ENCODE measurements at places on chromosomes 6 and 20. TPM values are rescaled to one million over a fixed set of nuclear protein-coding genes. Genes with fewer than 3 reads are reported as not detected.
A peak's percentile ranks its signal among the peaks of the same experiment; 100 is the strongest.

DNA sequence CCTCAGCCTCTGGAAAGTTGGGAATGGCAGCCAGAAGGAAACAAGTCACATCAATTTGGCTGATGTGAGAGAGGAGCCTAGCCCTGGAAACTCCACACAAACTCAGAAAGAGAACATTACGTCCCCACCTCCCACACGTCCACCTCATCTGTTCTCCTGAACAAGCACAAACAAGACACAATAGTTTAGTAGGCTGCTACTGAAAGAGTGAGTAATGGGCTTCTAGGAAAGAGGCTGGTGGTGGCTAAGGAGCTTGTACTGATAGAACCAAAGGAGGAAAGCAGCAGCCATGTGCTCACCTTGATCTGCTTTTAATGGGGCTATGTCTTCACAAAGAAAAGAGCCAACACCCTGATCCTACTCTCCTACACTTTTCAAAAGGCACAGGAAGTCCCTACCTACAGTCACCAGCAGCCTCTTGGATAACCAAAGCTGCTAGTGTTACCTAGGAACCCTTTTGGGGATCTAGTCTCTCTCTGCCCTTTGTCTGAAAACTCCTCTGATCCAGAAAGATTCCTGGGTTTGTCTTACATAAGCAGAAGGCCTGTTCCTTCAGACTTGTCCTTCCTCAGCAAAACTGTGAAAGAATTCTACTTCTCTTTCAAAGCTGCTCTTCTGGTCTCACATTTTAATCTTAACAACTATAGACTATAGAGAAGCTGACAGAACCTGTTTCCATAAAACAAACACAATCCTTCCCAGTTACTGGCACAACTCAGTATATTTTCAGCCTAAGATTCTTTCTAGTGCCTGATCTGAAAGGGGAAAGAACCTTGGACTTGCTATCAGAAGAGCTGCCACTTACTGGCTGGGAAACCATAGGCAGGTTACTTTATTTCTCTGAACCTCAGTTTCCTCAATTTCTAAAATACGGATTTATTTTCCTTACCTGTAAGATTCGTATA lies 3.1 kb downstream of the PLAGL2 start:
- DNase-seq, result no peak

DNA sequence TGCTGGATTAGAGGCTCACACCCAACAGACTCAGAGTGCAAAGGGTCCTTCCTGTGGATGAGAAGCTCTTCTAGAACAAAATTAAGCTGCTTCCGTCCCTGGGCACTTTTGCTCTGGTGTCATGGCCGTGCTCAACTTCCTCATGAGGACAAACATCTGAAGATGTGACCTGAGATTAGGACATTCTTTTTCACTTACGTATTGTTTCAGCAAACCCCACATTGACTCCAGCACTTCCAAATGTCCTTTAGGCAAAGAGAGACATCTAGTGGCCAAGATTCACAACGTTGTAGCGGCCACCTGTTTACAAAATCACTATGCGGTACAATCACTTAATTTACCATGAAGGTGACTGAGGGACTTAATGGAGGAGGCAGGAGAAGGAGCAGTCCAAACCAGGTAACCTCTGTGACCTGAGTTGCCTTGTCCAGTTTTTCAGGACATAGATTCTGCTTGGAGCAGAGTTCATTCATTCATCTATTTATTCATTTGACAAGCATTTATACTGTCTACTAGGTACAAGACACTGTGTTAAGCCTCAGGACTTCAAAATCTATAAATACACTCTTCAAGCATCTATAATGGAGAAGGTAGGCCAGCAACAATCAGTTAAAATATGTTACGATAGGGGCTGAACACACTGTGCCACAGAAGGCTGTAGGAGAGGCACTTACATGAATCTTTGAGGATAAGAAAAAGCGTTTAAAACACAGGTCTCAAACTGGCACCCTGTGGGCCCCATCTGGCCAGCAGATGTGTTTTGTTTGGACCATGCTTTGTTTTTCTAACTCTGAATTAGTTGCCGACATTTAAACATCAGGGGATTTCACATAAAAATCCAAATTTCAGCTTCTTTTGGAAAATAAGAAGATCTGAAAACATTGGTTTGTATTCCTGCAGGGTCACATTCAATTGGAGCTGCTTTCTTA lies 5.6 kb upstream of the ADGRF1 start:
- DNase-seq, result peak; percentile 84

GRCh38 chr6:170067181-170067641 lies 223.7 kb downstream of the DLL1 start:
- no peak for DNase-seq

DNA sequence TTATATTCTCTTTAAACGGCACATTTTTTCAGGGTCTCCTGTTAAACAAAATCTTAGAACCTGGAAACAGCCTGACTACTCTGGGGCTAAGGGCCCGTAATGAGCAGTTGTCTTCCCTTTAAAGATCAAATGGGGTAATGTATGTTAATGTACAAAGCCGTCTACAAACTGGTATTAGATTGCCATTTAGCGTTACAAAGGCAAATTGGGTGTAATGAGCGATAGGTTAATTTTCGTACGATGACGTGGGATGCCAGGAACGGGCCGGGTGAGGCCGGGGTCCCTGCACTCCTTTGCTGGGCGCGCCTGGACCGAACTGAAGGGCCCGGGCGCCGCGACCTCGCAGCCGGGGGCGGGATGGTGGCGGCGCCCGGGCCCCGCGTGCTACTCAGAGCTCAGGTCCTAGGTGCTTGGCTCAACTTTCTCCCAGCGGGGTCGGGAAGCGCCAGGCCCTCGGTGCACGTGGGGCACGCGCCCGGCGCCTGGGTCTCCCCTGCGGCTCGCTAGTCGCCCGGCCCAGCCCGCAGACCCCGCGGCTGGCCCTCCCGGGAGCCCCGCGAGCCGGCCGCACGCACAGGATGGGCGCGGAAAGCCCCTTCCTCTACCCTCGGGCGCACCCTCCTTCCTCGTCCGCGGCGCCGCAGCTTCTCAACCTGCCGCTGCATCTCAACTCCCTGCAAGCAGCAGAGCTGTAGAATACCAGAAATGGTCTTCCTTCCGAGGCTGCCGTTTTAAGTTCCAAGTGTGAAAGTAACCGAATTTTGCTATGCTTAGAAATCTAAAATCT lies 5.9 kb downstream of the NKX2-4 start:
- DNase-seq, result no peak

DNA sequence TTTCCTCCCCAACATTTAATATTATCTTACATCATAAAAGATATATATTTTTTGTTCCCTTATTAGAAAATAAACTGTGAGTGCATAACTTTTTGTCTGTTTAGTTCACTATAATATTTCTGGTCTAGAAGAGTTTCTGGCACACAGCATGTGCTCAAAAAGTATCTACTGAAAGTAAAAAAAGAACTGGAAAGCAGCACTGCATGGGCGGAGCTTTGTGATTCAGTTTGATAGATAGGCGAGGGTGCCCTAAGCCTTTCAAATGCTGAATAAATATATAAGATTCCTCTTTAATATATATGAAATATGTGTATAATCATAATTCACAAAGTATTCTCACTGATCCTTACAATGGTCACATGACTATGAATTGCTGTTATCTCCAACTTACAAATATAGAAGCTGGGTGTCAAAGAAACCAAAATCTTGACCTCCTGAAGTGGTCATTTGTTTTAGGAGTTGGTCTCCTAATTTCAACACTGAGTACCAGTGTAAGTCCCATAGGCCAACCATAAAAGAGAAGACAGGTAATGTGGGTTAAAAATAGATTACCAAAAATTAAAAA lies 50.8 kb downstream of the OR2B2 start:
- DNase-seq, result no peak

- no peak for DNase-seq
These were observed 18.4 kb downstream of the NUDT3 start for GRCh38 chr6:34374069-34374468.

DNA sequence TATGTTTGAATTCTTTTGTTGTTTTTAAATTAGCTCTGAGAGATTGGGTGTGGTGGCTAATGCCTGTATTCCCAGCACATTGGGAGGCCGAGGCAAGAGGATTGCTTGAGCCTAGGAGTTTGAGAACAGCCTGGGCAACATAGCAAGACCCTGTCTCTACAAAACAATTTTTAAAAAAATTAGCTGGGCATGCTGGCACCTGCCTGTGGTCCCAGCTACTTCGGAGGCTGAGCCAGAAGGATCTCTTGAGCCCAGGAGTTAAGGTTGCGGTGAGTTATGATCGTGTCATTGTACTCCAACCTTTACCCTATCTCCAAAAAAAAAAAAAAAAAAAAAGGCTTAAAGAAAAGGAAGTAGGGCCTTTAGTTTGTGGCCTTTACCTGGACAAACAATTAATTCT lies 22.9 kb downstream of the DHX35 start:
- no peak for DNase-seq

DNA sequence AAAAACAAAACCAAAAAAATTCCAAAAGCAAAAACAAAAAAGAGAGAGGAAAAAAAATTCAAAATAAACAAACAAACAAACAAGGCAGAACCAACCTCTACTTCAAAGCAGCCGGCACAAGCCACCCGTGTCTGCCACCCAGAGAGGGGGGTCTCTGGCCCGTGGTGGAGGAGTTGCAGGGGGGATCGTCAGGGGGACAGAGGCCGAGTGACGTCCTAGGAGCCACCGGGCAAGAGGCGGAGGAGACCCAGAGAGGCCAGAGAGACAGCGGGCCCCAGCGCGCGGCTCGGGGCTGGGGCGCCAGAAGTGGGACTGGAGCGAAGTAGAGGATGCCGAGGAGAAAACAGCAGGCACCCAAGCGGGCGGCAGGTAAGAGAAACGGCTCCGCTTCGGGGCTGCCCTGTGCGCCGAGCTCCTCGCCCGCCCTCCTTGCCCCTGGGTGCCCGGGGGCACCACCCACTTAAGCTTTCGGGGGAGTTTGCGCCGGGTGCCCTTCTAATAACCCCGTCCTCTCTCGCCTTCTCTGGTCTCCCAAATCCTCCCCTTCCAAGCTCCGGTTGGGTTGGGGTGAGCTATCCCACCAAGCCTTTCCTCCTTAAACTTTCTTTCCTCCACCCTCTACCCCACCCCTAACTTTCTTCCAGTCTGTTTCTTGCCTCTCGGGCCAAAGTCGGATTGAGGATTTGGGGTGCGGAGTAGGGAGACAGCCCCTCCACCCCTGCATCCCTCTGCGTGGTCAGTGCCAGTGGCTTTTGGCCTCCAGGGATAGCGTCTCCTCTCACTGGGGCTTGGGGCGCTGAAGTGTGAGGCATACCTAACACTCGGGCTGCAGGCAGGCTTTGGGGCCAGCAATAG lies 1.0 kb downstream of the TSHZ2 start:
- DNase-seq, result no peak

GNMT gene
- not detected for total RNA-seq

PRSS16 gene
- 1.6 TPM for total RNA-seq

TMEM200A gene
- total RNA-seq, result 17.1 TPM

PPP1R14C gene
- total RNA-seq, result 37.0 TPM

Data from kidney epithelial cell (primary cell).